AG04450 (cell line): ENCODE measurements at places on chromosomes 3 and 15. TPM values are rescaled to one million over a fixed set of nuclear protein-coding genes. Genes with fewer than 3 reads are reported as not detected.

HESX1 gene
- polyA plus RNA-seq: 0.36 and 0.46 TPM in 2 replicates

DNA sequence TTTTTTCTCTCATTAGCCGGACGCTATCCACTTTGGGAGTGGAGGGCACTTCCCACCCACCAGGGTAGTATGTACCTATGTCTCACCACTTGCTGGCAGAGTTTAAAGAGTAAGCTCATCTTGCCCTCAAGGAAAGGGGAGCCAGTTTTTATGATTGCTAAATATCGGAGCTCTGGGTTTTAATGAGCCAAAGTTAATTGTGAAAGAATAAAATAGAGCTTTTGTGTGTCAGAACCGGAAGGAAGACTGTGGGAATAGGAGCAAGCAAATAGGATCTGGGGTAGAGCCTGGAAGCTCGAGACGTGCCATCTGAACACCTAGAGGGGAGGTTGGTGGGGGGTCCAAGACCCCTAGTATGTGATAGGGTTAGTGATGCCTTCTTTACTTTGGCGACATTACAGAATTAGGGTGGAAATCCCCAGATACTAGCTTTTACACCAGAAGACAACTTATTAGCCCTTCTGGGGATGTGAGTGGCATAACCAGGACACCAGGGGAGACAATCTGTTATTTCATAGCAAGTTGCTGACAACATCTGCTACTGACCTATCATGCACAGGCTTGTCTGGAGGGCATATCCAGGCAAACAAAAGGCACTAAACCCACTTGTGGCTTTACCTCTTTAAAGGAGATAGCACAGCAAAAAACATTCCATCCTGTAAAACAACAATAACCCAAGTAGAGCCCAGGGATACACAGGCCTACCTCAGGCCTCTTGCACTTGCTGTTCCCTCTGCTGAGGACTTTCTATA, 333.8 kb downstream of the ZNF621 start:
- no peak for DNase-seq

BBX gene
- 38.2 and 46.1 TPM in 2 replicates for polyA plus RNA-seq

GRCh38 chr3:154018100-154018696, 103.0 kb upstream of the ARHGEF26 start:
- no peak for DNase-seq

- no peak for DNase-seq
These were observed 545.5 kb upstream of the MDFIC2 start for GRCh38 chr3:70857916-70858315.

DNA sequence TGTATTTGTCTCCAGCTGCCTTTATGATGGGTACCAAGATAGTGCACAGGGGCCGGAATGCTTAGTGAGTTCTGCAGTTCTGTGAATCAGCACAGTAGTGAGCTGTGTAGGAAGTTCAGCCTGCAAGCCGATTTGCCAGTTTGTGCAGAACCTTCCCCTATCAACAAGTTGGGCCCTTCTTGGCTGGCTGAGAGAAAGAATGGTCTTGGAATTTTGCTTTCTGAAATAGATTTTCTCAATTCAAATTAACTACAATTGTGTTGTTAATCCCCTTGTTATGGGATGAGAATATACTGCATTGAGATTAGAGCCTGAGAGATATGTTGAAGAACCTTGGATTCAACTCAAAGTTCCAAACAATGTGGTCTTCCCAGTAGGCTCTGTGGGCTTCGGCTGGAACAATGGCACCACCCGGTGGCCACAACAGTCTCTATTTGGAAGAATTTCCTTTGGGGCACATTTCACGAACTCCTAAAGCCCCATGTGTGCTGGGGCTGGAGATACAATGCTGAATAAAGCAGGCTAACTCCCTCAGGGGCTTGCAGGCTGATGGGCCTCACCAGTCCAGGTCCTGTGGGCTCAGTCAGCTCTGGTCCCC, 59.1 kb downstream of the TRIM42 start:
- DNase-seq: no peak

DNA sequence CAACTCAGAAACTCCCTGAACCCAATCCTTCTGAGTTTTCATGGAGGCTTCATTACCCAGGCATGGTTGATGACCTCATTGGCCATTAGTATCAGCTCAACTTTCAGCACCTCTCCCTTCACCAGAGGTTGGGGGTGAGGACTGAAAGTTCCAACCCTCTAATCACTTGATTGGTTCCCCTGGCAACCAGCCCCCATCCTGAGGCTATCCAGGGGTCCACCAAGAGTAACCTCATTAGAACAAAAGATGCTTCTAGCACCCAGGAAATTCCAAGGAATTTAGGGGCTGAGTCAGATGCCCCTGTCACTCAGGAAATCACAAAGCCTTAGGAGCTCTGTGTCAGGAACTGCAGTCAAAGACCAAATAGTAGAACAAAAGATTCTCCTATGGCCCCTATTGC, 43.8 kb downstream of the ADAMTSL3 start:
- no peak for DNase-seq

GHRL gene
- polyA plus RNA-seq: 0.10 TPM in 1 of 2 replicates, not detected in the other

WDR72 gene
- polyA plus RNA-seq: 0.02 TPM in 1 of 2 replicates, not detected in the other

DNA sequence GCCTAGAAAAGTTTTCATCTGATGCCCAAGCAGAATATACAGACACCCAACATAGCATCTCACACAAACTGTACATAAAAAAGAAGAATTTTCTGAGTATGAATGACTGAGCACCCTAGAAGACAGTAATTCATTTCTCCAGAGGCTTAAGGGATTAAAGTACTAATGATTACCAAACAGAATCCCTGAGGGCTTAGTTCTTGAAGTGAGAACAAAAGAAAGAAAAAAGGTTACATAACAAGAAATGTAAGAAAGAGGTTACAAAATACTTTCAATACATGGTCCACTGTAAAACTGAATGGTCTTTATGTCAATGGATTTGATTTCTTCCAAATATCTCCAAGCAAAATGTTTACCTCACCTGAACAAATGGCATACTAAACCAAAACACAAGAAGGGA, 9.1 kb upstream of the NEK10 start:
- no peak for DNase-seq

GRCh38 chr3:109254770-109255169, 61.5 kb downstream of the DPPA2 start:
- no peak for DNase-seq

- no peak for DNase-seq
These were observed 291.7 kb downstream of the SUCLG2 start for GRCh38 chr3:67362686-67363085.

GRCh38 chr3:128341659-128342395, 124.9 kb downstream of the DNAJB8 start:
- DNase-seq: no peak

DOCK3 gene
- polyA plus RNA-seq: 0.07 and 0.10 TPM in 2 replicates

FRMD5 gene
- 5.2 and 5.4 TPM in 2 replicates for polyA plus RNA-seq

DNA sequence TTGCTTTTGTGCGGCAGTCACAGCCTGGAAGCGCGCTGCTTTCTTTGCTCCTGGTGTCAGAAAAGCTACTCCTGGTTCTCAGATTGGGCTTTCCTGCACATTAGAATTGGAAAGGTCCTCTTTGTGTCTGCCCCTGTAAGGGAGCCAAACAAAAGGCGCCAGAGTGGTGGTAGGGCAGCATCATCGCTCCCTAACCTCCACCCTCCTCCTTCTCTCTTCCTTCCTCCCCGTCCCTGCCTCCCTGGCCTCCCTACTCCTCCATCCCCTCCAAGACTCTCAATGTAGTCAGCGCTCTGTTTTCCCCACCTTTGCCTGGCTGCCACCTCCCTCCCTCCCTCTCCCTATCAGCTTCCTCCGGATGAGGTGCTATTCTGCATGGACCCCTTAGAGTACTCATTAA, 65.3 kb downstream of the SH3GL3 start:
- no peak for DNase-seq

DNA sequence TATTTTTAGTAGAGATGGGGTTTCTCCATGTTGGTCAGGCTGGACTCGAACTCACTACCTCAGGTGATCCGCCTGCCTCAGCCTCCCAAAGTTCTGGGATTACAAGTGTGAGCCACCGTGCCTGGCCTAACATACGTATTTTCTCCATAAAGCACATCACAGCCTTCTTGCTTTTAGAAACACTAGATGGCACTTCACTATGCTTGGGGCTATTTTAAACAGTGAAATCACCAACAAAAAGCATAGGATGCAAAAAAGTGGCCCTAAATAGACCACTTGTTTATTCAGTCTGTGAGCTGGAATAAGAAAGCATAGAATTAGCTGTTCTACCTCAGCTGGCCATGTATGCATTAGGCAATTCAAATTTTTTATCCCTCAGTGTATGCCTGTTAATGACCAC, 46.0 kb downstream of the PRICKLE2 start:
- DNase-seq: no peak

CEMIP gene
- 221 and 231 TPM in 2 replicates for polyA plus RNA-seq

- DNase-seq: no peak
These were observed 188.3 kb downstream of the TBC1D2B start for GRCh38 chr15:77889009-77889806.

DNA sequence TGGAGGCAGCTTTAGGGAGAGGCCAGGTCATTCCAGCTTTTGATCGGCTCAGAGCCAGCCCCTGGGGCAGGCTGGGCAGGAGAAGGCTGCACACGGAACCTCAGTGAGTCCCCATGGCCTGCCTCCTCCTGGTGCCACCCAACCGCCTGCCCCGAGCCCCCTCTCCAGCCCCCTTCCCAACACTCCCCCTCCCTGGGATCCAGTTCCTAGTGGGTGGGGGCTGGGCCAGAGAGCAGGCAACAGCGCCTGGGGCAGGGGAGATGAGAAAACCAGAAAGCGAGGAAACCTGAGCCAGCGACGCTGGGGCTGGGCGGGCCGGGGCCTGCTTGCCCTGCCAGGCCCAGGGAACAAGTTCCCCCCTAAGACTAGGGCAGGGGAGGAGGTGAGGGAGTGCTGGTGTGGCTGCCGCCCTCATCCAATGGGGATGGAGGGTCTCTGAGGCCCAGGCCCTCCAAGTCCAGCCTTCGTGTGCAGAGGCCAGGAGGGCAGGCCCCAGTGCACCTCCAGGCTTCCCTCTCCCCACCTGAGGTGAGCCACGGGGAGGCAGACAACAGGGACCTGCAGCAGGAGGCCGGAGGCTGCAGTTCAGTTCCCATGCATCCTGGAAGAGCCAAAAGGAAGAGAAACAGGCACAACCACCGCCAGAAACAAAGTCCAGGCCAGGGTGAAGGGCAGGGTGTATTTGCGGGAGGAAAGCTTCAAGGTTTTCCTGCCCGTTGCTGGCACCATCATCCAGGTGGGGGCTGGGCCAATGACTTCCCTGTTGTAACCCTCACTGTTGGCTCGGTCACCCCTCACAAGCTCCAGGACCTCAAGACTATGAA, 4.0 kb upstream of the SEMA3F start:
- DNase-seq: no peak

DNA sequence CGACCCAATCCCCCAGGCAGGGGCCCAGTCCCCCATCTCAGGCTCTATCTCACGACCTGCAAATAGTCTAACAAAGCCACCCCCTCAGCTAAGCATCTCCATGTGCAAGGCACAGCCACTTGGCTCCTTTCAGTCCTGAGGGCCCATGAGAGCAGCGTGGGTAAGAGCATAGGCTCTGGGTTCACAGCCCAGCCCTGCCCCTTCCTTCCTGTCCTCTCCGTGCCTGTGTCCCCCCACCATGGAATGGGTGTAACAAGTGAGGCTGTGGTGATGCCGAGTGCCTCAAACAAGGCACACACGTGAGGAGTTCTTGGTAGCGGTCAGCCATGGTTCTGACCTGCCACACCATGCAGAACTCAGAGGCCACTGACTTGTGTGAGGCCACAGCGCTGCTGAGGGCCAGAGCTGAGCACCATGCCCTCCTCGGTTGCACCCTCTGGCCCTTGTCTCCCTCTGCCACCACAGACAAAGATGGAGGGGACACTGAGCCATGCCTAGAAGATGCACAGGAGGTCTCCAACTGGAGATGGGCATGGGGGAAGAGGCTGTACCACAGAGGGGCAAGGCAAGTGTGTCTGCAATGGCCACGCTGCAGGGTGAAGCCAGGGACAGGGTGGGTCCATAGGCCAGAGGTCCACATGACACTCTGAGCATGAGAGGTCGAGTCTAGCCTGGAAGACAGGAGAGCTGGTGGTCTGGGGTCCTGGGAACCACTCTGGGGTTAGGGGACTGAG, 10.0 kb downstream of the TPRA1 start:
- no peak for DNase-seq

GRCh38 chr3:171790898-171791691, 19.2 kb downstream of the PLD1 start:
- no peak for DNase-seq

TIGIT gene
- not detected in 2 replicates for polyA plus RNA-seq

GRCh38 chr3:99765042-99765942, 52.4 kb upstream of the CMSS1 start:
- DNase-seq: peak; percentile 18

- DNase-seq: no peak
These were observed 43.2 kb downstream of the CD200R1L start for GRCh38 chr3:112803467-112803866.

DNA sequence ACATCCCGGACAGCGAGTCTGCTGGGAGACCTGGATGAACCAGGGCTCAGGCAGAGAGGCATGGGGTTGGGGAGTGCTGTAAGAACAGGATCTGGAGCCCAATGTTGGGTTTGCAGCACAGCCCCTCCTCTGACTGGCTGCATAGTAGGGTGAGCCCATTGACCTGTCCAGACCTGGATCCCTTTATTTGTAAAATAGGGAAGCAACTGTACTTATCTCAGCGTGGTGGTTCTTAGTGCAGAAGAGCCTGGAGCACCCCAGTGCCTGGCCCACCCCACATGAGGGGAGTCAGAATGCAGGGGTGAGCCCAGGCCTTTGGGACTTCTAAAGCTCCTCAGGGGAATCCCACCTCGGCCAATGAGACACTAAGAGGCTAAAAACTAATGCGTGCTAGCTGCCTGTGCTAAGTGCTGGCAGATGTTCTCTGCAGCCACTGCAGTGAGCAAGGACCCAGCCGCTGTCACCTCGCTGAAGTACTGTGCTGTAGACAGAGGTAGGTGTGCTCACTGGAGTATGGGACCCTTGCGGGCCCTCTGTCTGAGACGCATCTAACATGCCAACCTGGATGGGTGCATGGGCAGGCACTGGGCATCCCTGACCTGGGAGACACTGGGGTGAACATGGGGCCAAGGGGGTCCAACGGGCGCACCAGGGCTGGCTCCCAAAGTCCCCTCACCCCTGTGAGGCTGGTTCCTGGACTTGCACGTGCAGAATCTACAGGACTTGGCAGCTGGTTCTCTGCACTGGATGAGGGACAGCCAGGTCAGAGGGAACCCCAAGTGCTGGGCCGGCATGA, 95.6 kb downstream of the ATP10A start:
- DNase-seq: no peak

DNA sequence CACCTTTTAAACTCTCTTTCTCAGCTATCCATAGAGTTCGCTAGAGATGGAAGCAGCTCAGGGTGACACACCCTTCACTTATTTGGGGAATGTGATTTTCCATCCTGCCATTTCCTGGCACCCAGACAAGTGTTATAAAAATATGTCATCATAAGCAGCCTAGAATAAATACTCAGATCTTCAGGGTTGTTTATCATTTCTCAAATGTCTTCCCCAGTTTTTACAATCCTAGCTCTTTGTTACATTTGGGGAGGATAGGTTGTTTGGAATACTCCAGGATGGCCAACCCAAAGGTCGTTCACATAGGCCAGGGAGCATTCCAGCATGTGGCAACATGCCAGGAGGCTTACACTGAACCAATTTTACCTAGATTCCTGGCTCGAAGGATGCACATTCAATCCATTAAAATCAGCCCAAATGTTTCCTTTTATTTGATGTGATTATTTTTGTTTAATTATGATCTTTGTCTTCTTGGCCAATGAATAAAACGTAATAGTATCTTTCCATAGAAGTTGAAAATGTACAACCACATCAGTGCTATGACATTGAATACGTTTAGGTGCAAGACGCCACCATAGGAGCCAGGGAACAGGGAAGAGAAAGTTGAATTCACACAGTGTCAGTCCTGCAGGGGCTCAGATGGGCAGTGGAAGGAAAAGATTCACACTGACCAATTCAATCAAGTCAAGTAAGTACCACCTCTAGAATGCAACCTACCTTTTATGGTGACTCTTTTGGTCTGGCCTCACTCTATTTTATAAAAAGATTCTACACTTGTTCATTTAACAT, 537.7 kb upstream of the MDFIC2 start:
- peak; percentile 75 for DNase-seq

KNG1 gene
- not detected in 2 replicates for polyA plus RNA-seq

SCN10A gene
- polyA plus RNA-seq: not detected in 2 replicates
